ENCODE measurements at places on chromosomes 12 and 14.
A peak's percentile ranks its signal among the peaks of the same experiment; 100 is the strongest.

- peak; percentile 39 for DNase-seq
Observed at GRCh38 chr12:132761032-132761920, at the start of gene ANKLE2. Gene ANKLE2, minus strand, starts transcription at chr12:132761832. Its CDS starts 34 bp downstream, at chr12:132761798.

DNA sequence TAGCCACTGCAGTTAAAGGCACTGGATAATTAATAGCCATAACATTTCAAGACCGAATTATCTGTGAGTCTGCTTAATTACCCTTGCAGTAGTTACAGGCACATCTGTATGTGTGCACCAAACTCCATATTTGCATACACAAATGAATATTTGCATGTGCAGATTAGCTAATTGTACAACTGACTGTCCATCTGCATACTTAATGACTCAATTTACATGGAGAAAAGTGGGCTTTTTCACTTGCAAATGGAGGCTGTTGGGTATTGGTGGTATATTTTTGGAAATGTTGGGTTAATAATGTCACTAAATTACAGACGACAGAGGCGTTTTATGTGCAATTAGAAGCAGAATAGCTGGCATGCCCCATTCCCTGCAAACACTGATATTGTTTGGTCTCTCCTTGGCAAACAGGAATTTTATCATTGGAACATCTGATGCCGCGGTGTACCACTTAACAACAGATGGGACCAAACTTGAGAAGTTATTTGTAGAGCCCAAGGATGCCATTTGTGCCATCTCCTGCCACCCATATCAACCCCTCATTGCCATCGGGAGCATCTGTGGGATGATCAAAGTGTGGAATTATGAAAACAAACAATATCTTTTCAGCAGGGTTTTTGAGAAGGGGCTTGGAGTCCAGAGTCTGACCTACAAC, 39.6 kb downstream of the CFAP251 start:
- DNase-seq: no peak

- DNase-seq: no peak
Observed at GRCh38 chr14:98622208-98623051, 649.6 kb downstream of the BCL11B start.

DNA sequence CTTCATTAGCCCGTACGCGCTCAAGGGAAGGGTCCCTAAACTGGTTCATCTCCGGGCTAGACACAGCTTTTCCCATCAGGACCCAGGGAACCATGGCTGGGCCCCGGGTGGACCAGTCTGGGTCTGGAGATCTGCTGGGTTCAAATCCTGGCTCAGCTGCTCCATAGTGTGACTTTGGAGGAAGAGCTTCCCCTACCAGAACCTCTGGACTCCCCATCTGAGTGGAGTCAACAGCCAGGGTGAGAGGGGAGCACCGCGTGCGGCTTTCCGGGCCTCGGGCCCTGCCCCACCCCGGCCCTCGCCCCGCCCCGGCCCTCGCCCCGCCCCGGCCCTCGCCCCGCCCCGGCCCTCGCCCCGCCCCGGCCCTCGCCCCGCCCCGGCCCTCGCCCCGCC, 41.2 kb downstream of the BEGAIN start:
- no peak for DNase-seq

DNA sequence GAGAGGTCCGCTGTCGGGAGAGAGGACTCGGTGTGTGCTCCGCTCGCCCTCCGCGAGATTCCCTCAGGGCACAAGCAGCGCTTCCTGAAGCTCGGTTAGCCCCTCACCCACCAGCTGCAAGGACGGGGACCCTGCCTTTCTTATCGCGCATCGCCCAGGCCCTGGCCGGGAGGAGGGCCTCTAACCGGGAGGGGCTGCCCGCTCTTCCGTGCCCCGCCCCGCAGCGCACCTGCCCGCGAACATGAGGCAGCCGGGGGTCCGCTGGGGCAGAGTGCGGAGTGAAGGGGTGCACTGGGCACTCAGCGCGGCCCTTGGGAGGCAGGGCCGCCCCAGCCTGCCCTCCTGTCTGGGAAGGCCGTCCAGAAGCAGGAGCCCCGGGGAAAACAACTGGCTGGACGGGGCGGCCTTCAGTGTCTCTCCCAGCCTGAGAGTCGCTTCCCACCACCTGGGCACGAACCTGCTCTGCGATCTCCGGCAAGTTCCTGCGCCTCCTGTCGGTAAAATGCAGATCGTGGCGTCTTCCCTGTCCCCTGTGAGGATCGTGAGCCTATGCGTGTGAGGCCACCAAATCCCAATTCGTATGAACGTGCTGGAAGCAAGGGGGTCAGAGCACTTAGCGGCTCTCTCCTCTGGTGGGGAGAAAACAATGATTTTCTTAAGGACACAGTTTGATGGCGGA, 28.0 kb upstream of the ADIPOR2 start:
- no peak for DNase-seq

DNA sequence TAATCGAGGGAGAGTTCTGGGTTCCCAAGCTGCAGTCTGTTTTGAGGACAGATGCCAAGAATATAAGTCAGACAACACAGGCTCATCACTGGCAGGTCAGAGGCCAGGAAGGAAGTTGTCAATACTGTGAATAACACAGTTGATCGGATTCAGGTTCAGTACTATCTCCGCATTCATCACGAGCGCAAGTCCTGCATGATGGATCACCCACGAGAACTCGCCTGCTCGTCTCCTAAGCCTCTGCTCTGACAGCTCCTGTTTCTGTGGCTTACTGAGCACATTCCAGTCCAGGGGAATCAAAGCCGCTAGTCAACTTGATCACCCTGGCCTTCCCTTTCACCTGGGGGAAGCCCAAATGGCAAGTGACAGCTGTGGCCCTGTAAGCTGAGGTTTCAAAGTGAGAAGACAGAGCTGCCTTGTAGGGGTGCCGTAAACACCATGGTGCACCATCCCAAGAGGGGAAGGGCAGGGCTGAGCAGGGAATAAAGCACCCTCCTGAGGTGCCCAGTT, 60.1 kb upstream of the DICER1 start:
- no peak for DNase-seq

- DNase-seq: no peak
Observed at GRCh38 chr12:5921027-5921909, 23.8 kb downstream of the ANO2 start.

DNA sequence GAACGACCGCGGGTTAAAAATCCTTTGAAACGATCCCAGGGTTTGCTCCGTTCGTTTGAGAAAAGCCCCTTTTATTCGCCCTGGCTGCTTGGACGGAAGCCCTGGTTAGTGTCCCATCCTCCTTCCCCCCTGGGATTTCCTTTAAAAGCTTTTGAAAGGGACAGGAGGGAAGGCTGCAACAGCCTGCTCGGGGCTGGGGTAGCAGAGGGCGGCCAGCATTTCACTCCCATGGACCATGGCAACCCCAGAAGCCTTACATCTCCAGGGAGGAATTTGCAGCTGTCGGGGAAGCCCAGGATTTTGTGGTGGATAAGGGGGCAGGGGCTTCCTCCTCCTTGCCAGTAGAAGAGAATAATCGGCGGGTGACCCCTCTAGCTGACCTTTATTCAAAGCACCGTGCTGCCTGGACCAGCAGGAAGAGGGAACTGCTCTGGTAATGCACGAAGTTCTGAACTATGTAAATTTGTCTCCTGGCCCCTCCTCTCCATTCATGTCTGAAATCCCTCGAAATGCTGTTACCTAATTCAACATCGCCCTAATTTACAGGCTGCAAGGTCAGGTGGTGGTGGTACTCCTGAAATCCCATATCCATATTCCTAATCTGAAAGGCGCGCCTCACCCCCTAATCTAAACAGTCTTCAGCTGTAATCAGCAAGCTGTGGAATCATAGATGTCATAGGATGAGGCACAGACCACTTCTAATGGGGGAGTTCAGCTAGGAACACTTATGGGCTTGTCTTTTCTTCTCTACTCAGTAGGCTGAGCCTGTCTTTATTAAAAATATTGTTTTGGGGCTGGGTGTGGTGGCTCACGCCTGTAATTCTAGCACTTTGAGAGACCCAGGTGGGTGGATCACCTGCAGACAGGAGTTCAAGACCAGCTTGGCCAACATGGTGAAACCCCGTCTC, 1.0 kb upstream of the CLIP1 start:
- no peak for DNase-seq
